ENCODE measurements at places on chromosomes 11 and 22.

GRCh38 chr22:46652847-46653331, 32.7 kb downstream of the GRAMD4 start:
- DNase-seq, result no peak

GRCh38 chr11:406796-407650, 7.8 kb downstream of the SIGIRR start:
- peak; percentile 89 for DNase-seq

DNA sequence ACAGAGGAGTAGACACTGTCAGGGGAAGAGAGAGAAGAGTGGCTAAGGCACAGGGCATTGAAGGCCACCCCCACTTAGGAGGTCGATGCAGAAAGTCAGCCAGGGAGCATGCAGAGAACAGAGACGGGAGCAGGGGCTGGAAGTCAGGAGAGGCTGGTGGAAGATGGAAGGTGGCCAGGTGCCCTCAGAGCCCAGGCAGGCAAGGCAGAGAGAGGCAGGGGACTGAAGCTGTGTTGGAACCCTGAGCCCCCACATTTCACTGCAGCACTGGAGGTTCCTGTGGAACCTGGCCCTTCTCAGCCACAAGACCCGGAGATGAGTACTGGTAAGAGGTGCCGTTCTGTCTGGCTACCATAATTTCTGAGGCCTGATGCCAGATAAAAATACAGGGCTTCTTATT, 238.3 kb upstream of the NCAM1 start:
- no peak for DNase-seq

DNA sequence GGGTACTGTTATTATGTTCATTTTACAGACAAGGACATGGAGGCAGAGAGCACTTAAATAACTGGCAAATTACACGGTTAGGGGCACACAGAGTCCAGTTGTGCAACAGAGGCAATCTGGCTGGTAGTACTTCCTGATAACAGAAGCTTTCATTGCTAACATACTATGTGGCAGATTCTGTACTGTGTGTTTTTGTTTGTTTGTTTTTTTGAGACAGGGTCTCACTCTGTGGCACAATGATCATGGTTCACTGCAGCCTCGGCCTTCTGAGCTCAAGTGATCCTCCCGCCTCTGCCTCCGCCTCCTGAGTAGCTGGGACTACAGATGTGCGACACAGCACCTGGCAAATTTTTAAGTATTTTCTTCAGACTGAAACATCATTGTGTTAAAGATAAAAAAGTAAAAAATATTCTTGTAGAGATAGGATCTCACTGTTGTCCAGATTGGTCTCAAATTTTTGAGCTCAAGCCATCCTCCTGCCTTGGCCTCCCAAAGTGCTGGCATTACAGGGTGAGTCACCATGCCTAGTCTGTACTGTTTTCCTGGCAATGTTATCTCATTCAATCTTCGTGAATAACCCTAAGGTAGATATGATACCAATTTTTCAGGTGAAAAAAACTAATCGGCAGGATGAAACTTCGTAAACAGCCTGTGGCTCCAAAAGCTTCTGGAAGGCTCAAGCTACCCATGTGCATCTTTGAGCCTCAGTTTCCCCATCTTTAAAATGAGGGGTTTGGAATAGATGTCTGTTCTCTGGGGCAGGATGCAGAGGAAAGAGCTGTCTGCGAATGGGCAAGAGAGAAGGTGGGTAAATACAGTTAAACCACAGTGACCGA, 921 bp upstream of the NUCB2 start:
- no peak for DNase-seq

- no peak for DNase-seq
Measured at GRCh38 chr22:45917146-45917545, 59.8 kb downstream of the WNT7B start.

GRCh38 chr22:42376711-42377554, 55.3 kb downstream of the NFAM1 start:
- DNase-seq, result no peak

GRCh38 chr22:45458532-45458931, 44.2 kb upstream of the FBLN1 start:
- DNase-seq, result no peak

GRCh38 chr11:5550440-5551095, 2.2 kb upstream of the OR52H1 start:
- no peak for DNase-seq

DNA sequence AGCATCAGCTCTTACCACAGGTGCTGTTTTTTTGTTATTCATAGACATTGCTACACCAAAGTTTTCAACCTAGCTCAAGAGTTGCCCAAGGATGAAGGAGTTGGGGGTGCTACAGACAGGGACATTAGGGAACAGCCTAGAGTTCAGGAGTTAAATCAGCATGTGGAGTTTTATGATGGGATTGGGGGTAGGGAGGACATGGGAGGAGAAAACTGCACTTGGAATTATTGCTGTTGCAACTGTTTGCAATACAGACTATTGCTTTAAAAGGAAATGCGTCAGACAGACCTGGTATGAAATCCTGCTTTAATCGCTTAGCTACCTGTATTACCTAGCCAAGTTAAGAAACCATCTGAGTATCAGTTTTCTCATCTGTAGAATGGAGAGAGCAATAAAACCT, 6.3 kb downstream of the TMA7B start:
- no peak for DNase-seq

GRCh38 chr22:50085211-50085972, at the start of gene MLC1:
Gene MLC1, minus strand, starts transcription at chr22:50085426. Its CDS starts 524 bp downstream, at chr22:50084902.
- no peak for DNase-seq

GRCh38 chr11:19181531-19182261, 20.1 kb downstream of the CSRP3 start:
- no peak for DNase-seq

GRCh38 chr11:107078375-107078774, 60.1 kb upstream of the GUCY1A2 start:
- DNase-seq, result no peak

- no peak for DNase-seq
Measured at GRCh38 chr11:73159297-73159696, 17.2 kb upstream of the FCHSD2 start.

DNA sequence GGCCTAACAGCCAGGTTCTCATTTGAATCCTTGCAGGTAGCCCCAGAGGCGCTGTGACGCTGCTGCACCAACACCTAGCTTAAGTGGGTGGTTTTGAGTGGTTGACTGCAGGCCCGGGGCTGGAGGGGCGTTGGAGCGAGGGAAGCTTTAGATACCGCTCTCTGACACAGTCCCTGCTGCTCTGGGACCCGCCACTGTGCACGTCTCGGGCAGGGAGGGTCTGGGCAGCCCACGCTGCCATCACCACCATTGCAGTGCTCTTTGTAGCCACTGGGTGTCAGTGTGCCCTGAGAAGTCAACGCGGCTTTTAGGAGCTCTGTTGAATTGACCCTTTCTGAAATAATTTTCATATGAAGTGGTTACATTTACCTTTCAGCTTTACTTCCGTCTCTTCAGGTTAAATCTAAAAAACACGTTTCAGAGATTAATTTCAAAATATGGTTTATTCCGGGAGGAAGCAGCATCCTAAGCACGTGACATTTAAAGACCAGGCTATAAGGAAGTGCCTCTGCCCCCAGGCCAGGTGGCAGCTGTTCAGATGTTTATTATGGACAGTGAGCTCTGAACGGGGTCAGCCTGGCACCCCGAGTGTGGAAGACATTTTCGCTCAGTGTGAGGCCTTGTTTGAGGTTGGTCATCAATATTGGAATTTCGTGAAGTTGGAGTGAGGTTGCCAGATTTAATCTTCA, 30.9 kb upstream of the PARVB start:
- DNase-seq, result peak; percentile 17
